ENCODE measurements at places on chromosomes 5 and 9.

DNA sequence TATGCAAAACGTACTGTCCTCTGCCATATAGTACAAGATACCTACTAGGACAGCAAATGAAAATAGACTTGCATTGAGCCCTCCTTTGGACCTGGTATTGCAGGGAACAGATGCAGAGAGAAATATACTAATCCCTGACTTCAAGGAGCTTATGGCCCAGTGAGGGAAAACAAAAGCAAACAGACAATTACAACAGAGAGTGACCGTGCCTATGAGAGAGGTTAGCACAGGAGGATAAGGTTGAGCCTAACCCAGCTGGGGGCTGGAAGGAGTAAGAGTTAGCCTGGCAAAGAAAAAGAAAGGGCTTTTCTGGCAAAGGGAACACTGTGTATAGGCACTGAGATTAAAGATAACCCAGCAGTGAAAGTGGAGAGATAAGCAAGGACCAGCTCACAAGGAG lies 5.5 kb downstream of the CDC26 start:
- no peak for DNase-seq

DNA sequence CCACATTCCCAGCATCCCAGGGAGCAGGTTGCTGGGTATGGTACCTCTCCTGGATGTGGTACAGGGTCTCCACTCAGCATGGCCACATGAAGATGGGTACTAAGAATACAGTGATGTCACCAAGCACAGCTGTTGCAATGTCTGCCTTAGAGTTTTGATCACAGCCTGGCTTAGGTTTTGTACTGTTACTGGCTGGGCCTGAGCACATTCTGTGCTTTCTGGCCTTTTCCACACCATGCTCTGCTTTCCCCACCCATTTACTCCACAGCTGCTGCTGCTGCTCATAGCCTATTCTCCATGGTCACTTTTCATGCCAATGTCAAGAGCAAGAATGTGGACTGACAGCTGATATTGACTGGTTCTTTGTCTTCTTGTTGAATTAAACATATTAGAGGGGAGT lies 481.9 kb downstream of the ARHGEF28 start:
- no peak for DNase-seq

DNA sequence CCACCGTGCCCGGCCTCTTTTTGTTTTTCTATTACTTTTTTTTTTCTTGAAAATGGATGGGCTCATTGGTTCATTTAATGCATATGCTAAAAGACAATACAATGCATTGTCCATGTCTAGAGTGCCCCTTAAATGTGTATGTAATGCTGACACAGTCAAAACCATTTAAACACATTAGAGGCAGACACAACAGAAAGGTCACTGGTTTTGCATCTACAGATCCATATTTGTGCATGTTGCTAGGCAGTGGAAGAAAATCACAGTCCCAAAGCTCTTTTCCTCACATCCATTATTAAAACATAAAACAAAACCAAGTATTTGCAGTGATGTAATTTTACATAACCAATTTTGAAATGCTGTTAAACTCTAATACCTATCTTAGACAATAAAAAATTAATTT lies 389.0 kb downstream of the TAF11L14 start:
- DNase-seq, result no peak

GRCh38 chr9:99354104-99354503 lies 132.0 kb downstream of the SEC61B start:
- no peak for DNase-seq

All from osteoblast (primary cell).